ENCODE measurements at places on chromosomes 2 and 18.

GRCh38 chr2:238239543-238239862, 335 bp downstream of the HES6 start:
- DNase-seq: no peak

- no peak for DNase-seq
Observed at GRCh38 chr18:31684279-31685096, at the start of gene B4GALT6. Gene B4GALT6 (minus strand): TSS chr18:31684581. CDS start chr18:31684426, 155 bp downstream.

GRCh38 chr2:75603477-75603876, 42.7 kb upstream of the EVA1A start:
- no peak for DNase-seq

DNA sequence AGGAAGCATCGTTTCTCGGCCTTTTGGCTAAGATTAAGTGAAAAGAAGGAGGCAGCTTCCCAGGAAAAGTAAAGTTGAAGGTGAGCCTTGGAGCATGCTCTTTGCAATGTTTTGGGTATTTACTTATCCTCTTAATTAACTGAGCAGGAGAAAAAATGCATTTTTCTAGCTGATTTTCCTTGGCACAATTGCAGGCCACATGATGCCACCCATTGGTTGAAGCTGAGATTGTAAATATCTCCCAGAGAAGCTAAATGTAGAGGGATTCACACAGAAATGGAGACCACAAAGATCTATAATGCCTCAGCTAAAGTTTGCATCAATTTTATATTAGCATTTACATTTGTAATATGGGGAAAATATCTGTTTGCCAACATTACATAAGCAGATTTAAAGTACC, 294.1 kb downstream of the KCNS3 start:
- DNase-seq: no peak

- DNase-seq: no peak
Observed at GRCh38 chr2:1964659-1965058, 220.3 kb upstream of the PXDN start.

DNA sequence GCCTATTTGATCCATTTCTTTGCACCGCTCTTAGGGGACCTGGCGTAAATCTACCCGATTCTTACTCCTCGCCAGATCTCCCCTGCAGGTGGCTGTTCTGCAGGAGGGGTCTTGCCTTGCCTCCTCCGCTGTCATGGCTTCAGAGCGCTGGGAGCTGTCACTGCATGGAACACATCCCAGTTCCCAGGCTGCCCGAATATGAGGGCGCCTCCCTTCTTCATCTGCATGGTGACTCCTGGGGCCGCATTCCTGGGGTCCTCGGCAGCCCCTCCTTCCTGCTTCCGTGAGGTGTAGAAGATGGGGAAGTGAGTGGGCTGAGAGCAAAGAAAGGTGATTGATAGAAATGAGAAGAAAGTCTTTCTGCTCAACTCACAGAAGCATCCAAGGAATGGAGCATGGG, 27.3 kb upstream of the COPS8 start:
- no peak for DNase-seq

DNA sequence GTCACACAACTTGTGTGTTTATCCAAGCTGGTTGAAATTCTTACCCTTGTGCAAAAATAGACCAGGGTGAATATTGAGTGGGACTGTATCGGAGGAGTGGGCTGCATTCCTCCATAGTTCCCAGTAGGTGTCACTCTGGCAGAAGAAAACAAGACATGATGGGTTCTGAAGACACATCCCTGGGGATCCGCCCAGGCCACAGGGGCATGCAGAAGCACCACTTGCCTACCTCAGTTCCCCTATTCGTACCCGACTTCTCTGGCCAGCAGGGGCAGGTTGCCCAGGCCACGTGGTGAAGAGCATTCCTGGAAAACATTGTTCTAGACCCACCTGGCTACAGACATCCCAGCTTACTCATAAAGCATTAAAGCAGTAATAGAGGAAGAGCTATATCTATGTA, 168.2 kb downstream of the FAM210A start:
- no peak for DNase-seq

DNA sequence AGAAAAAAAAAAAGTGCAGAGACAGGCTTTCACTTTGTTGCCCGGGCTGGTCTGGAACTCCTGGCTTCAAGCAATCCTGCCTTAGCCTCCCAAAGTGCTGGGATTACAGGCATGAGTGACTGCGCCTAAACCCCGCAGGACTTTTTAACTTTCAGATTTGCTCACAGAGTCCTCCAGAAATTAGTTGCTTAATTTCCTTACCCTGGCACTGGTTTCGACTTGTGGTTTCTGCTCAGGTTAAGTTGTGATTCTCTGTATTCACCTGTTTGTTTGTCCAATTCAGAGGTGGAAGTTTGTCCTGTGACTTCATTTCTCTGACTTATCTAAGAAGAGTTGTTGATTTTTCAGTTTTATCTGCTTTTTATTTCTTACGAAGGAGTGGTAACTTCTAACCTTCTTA, 238.1 kb downstream of the TMEM182 start:
- DNase-seq: no peak

Measured in astrocyte of the cerebellum (primary cell).